ENCODE measurements at places on chromosomes 4 and X.

DNA sequence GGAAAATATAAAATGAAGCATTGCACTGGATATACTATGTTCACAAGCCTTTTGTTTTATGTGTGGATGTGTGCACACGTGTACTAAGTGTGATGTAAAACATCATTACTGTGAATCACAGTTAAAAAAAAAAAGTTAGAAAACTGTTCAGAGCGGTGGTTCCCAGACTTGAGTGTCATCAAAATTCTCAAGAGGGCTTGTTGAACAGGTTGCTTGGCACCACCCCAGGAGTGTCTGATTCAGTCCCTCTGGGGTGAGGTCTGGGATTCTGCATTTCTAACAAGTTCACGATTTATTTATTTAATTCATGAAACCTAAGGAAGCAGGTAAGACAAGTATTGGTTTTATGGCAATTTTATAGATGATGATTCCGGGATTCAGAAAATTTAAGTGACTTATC is 1.8 kb downstream of the CENPU start:
- DNase-seq: no peak

- no peak for DNase-seq
Observed at GRCh38 chr4:4339504-4340085, 47.3 kb upstream of the NSG1 start.

- no peak for DNase-seq
Observed at GRCh38 chr4:158513256-158513655, 8.4 kb upstream of the RXFP1 start.

GRCh38 chrX:143437439-143437838 is 79.8 kb downstream of the SPANXN3 start:
- DNase-seq: no peak
